ENCODE measurements at places on chromosomes 16 and 17.

- no peak for DNase-seq
Measured at GRCh38 chr17:74161503-74161875, 42.0 kb upstream of the RPL38 start.

- DNase-seq: no peak
Measured at GRCh38 chr17:44044071-44044470, 22.4 kb downstream of the LSM12 start.

GRCh38 chr17:5630434-5630833, 46.1 kb upstream of the NLRP1 start:
- DNase-seq: no peak

- DNase-seq: no peak
Measured at GRCh38 chr16:88195269-88195705, 187.5 kb upstream of the ZNF469 start.

GRCh38 chr16:27851586-27851985, 211.9 kb downstream of the GSG1L start:
- DNase-seq: no peak

DNA sequence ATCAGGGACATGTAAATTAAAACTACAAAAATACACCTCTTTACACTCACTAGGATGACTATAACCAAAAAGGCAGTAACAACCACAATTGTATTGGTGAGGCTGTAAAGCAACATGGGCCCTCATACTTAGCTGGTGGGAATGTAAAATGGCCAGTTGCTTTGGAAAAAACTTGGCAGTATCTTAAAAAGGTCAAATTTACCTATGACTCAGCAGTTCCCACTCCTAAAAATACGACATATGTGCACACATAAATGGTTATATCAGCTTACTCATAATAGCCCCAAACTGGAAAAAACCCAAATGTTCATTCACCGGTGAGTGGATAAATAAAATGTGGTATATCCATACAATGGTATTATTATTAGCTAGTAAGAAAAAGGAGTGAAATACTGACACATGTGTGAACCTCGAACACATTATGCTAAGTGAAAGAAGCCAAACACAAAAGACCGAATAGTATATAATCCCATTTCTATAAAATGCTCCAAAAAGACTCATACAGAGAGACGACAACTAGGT, 391.4 kb downstream of the NPIPA8 start:
- DNase-seq: no peak

- DNase-seq: peak; percentile 89
Measured at GRCh38 chr17:36482611-36483504, 3.6 kb upstream of the ZNHIT3 start.

GRCh38 chr16:51416926-51417325, 265.9 kb upstream of the SALL1 start:
- DNase-seq: no peak

DNA sequence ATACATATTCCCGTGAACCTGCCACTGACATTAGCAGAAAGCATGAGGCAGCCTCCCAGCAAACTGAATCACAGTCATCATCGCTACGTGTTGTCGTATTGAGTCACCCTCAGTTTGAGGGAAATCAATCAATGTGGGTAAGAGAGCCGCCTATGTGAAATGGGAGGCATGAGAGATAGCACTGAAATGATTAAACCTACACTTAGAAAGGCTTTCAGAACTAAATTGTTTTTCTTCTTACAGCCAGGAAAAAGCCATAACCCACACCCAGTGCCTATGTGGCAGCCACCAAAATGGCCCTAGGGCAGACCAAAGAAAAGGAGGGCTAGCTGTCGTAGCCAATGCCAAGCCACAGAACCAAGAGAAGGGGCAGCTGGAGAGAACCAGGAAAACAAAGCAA, 90.5 kb downstream of the ADAMTS18 start:
- no peak for DNase-seq

GRCh38 chr17:38885728-38886642, 16.1 kb downstream of the LASP1 start:
- DNase-seq: no peak

- no peak for DNase-seq
Measured at GRCh38 chr17:193841-194806, 12.7 kb upstream of the DOC2B start.

- no peak for DNase-seq
Measured at GRCh38 chr16:71591917-71592316, 15.0 kb upstream of the TAT start.

GRCh38 chr17:67637901-67638641, 79.7 kb upstream of the NOL11 start:
- DNase-seq: no peak

DNA sequence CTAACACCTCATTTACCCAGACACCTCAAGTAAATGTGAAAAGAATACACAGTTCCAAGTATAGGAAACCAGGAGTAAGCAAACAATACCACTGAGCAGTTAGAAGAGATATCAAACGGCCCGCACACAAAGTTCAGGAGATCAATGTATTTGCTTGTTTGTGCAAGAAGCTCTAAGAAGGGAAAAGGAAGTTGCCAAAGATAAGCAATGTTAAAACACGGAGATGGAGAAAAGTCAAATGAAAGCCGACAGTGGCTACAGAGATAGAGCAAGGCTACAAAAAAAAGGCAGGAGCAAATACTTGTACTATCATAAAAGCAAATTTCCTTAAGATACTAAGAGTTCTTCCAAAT, 29.5 kb downstream of the PSME3IP1 start:
- DNase-seq: no peak

DNA sequence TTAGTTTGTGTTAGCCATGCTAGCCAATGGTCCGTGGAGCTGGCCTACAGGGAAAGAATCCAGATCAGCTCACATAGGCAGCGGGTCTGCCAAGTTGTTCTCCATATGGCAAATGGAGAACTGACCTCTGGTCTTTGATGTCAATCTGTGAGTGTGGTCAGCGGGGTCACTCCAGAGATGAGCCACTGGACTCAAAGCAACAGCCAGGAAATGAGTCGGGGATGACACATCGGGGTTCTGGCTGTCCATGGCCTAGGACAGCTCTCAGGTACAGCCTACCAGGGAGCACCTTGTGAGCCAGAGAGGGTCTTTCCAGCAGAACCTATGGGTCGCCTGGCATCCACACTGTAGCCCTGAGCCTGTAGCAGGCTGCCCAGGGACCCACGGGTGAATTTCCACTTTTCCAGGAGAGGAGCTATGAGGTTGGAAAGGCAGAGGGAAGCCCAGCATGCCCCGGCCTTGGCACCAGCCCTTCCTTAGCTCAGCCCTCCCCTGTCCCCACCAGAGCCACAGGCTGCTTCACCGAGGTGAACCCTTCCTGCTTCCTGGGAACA, 203.0 kb upstream of the TNRC6C start:
- no peak for DNase-seq

- no peak for DNase-seq
Measured at GRCh38 chr16:56295739-56296527, 104.6 kb downstream of the GNAO1 start.

DNA sequence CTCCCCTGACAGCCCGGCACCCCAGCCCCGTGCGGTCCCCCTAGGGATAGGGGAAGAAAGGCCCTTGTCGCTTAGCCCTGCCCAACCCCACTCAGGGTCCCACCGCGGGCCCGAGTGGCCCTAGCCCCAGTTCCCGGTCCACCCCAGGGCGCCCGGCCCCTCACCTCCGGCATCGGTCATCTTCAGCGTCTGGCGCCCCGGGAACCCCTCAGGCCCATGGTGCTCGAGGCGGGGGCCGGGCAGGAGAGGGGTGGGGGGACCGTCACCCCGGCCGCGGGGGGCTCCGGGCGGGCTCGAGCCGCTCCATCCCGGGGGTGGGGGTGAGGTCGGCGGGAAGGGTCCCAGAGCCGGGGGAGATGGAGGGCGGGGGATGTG, 620 bp downstream of the SAMD14 start:
- no peak for DNase-seq

DNA sequence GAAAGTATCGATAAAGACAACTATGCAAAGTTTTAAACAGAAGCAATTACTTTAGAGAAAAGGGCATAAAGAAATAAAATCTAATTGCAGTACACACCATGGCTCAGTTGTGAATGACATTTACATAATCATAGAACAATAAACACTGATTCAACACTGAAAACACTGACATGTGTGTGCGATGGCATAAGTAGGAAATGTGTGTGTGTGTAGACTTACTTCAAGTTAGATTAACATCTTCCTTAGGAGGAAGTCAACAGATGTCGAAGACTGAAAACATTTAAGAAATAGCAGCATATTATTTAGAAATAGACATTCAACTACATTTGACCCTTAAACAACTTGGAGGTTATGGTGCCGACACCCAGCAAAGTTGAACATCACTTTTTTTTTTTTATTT, 172.4 kb downstream of the STX8 start:
- DNase-seq: no peak

GRCh38 chr16:67647681-67648080, 2.7 kb downstream of the CARMIL2 start:
- no peak for DNase-seq

DNA sequence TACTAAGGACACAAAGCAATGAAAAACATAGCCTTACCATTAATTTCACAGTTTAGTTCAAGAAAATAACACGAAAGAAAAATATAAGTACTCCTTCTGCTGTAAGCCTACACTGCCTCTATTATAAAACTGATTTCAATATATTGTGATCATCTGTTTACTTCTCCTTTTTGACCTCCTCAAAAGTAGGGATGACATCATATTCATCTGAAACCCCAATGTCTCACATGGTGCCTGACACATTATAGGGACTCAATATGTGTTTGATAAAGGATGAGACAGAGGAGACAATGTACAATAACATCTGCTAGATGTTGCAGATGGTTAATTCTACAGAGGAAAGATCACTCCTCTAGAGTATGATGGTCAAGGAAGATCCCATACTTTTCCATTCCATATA, 118.4 kb upstream of the NOG start:
- DNase-seq: no peak

- no peak for DNase-seq
Measured at GRCh38 chr16:74633686-74634085, 26.8 kb upstream of the GLG1 start.

- DNase-seq: no peak
Measured at GRCh38 chr17:71801301-71801700, 319.5 kb upstream of the SOX9 start.

DNA sequence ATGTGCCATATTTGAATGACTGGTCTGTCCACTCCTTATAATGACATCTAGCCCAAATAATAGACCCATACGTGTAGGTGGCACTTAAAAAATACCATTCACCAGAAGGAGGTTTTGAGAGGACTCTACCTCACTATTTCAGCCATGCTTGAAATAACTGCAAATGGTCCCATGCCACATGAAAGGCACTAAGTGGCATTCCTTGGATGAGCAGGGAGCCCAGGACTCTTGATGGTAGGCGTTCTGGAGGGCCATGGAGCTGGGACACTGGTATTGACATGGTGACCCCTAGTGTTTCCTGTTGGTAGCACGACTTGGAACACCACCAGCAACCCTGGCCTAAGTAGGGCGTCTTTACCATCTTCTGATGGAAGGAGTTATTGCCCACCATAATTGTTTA, 148.7 kb upstream of the ZFHX3 start:
- DNase-seq: peak; percentile 43

GRCh38 chr17:41837761-41838538, at the start of gene KLHL10:
Gene KLHL10, plus strand, starts transcription at chr17:41837825. Its CDS starts 108 bp downstream, at chr17:41837933.
- no peak for DNase-seq

DNA sequence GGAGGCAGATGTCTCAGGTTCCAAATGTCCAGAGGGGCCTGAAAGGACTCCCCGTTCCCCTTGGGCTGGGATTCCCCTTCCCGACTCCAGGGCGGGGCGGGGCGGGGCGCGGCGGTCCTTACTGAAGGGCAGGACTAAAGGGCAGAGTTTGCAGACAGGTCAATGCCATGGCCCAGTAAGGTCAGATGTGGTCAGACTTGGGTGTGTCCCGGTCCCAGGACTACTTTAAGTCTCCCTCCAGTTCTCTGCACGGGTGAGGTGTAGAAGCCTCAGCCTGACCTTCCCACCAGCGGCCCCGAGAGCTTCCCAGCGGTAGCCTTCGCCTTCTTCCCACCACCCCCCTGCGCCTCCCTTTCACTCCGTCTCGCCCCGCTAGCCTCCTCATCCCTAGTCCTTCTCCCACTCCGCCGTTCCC, 532 bp downstream of the KDM6B start:
- no peak for DNase-seq

Measured in NCI-H1930 (cell line).